ENCODE measurements at places on chromosomes 1 and 21.
A peak's percentile ranks its signal among the peaks of the same experiment; 100 is the strongest.

GRCh38 chr1:34163792-34164731, 968 bp downstream of the CSMD2 start:
- no peak for DNase-seq

DNA sequence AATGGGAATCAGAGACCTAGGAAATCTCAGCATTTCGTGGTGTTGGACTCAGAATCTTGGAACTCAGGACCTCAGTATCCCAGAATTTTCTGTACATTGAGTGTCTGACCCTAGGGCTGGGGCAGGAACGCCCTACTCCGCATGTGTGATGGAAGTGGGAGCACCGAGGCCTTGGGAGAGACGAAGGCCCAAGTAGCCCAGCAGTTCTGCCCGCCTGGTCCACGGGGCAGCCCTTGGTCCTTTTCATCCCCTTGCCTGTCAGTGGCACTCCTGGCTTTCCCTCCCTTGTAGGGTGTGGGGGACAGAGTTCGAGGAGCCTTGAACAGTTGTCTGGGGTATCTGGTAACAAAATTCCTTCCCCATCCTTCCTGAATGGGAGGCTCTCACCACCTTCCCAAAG, 10.2 kb downstream of the A3GALT2 start:
- DNase-seq: no peak

DNA sequence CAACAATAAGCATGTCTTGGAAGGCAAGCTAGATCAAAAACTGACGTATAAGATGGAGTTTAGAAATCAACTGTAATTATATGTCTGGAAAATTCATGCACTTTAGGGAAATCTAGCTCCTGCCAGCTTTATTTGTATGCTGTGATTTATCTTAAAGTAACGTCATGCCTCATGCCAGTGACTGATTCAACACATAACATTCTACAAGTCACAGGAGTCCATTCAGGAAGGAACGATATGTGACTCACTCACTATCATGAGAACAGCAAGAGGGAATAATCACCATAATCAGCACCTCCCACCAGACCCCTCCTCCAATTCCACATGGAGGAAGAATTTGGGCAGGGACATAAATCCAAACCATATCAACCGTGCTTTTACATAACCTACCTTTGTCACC, 682.4 kb upstream of the ADAMTS5 start:
- no peak for DNase-seq

GRCh38 chr1:14732728-14733047, 134.2 kb downstream of the KAZN start:
- no peak for DNase-seq

GRCh38 chr1:106924360-106924759, 132.1 kb upstream of the PRMT6 start:
- no peak for DNase-seq

GRCh38 chr1:3807769-3808168, 11.5 kb upstream of the LRRC47 start:
- no peak for DNase-seq

DNA sequence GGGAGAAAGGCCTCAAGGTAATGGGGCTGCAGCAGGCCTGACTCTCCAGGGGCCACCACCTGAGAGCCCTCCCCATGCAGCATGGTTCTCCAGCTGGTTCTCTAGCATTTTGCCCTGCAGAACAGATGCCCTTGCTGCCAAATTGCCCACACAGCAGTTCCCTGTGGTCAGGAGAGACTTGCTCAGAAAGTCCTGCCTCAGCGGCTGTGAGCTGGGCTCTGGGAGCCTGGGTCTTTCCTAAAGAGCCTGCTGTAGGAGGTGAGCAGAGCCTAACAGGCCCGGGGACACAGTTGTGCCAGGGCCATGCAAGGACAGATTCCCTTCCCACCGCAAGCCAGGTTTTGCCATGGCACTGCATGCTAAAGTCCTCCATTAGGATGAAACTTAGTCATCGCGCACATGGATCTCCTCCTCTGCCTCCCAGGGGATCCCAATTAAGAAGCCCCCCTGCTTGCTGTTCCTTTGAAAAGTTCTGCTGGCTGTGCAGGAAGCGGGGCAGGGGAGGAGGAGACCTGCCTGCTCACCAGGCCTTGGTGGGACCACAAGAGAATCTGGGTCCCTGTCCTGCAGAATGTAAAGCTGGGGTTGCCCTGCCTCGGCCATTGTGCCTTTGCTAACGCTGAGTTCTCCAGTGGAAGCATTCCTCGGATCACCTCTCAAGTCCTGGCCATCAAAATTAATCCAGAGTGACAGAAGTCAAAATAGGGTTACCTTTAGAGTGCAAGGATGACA, 21.4 kb downstream of the TEX35 start:
- no peak for DNase-seq

GRCh38 chr1:243708210-243708609, 141.8 kb downstream of the AKT3 start:
- no peak for DNase-seq

GRCh38 chr1:244314921-244315559, 136.7 kb downstream of the ADSS2 start:
- no peak for DNase-seq

GRCh38 chr1:241286486-241286885, 70.5 kb downstream of the RGS7 start:
- DNase-seq: no peak

DNA sequence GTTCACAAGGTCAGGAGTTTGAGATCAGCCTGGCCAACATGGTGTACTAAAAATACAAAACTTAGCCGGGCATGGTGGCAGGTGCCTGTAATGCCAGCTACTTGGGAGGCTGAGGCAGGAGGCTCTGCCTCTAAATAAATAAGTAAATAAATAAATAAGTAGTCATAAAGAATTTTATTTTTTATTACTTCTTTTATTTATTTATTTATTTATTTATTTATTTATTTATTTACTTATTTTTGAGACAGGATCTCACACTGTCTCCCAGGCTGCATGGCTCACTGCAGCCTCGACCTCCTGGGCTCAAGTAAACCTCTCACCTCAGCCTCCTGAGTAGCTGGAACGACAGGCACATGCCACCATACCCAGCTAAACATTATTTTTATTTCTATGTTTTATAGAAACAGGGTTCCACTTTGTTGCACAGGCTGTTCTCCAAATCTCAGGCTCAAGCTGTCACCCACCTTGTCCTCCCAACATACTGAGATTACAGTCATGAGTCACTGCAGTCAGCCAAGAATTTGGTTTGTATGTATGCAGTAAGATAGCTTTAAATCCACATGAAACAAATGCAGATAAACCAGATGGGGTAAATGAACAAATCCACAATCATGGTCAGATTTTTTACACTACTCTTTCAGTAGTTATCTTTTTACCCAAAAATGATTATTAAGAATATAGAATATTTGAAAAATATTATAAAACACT, 523.3 kb upstream of the RGS18 start:
- no peak for DNase-seq

DNA sequence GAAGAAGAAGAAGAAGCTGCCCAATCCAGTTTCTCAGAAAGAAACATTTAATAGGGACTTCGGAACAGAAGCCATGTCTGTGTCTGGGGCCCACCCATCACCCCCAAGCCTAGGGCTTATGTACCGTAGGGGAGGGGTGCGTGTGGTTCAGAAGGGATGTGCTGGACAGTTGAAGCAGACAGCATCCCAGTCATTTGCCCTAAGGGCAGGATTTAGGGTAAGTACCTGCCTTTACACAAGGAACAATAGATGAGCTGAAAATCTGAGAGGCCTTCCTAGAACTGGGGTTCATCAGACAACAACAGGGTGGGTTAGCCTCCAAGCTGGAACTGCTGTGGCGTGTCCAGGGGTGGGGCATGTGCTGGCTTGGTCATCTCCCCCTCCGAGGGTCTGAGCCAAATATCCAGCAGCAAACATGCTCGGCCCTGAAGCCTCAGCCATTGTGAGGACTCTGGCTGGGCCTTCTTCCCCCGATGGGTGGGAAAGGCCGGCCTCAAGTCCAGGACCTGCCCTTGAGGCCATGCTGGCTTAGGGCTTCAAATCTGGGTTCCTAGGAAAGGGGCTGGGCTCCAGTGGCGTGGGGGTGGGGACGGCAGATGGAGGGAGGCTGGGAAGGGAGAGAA, 12.1 kb downstream of the CSTB start:
- DNase-seq: no peak

GRCh38 chr1:62144238-62144831, 50.3 kb upstream of the L1TD1 start:
- DNase-seq: peak; percentile 4

- DNase-seq: no peak
These were observed 11.7 kb upstream of the ALPL start for GRCh38 chr1:21497466-21498061.

- DNase-seq: no peak
These were observed 21.1 kb upstream of the ABCA4 start for GRCh38 chr1:94142022-94142421.

DNA sequence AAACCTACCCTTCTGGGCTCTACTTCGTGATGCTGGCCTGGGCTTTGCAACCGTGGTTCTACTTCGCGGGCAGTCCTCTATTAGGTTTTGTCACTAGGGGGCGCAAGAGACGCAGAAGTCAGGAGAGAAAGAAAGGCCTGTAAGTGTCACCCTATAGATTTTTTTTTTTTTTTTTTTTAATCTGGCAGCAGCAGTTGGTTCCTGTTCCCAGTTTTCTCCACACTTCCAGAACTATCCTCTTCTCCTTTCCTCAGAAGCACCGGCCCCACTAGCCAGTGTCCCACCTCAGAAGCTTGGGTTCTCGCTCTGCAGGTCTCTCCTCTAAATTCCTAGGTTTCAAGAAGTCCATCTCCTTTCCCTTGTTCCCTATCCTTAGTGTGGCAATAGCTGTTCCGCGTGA, 9.1 kb upstream of the LCE2D start:
- DNase-seq: peak; percentile 16

- DNase-seq: peak; percentile 7
These were observed at the start of gene NCF2 for GRCh38 chr1:183590244-183591191. NCF2 (minus strand) TSS chr1:183590459; CDS start chr1:183590329, 130 bp downstream.

GRCh38 chr1:4071653-4072052, 171.6 kb upstream of the C1orf174 start:
- no peak for DNase-seq

GRCh38 chr1:119774746-119775490, 6.2 kb upstream of the HMGCS2 start:
- DNase-seq: no peak

- no peak for DNase-seq
These were observed 46.7 kb downstream of the LPGAT1 start for GRCh38 chr1:211783897-211784296.

DNA sequence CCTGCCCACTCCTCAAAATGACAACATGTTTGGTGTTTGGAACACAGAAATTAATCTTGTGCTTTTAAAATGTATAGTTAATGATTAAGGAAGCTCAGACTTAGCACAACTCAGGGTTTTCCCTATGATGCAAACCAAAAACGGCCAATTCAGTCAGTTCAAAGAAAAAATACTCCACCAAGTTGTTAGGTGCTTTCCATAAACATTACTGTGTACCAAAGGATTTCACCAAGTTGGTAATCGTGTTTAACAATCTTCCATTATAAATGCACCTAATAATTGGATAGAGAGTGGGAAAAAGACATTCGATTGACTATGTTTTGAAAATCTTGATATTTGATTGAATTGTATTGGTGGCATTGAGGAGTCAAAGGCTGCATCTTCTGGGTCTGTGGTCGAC, 33.3 kb upstream of the DUSP10 start:
- DNase-seq: no peak

DNA sequence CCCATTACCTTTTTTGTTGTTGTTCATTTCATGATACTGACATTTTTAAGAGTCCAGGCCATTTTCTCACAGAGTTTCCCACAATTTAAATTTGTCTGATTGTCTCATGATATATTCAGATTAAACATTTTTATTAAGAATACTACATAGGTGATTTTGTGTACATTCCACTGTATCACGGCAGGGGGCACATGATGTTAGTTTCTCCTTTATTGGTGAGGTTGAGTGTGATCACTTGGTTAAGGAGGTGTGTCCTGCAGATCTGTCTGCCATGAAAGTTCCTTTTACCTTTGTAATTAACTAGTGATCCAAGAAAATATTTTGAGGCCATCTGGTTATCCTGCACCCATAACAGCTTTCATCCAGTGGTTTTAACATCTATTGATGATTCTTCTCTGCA, 11.8 kb downstream of the RTCA start:
- DNase-seq: no peak

DNA sequence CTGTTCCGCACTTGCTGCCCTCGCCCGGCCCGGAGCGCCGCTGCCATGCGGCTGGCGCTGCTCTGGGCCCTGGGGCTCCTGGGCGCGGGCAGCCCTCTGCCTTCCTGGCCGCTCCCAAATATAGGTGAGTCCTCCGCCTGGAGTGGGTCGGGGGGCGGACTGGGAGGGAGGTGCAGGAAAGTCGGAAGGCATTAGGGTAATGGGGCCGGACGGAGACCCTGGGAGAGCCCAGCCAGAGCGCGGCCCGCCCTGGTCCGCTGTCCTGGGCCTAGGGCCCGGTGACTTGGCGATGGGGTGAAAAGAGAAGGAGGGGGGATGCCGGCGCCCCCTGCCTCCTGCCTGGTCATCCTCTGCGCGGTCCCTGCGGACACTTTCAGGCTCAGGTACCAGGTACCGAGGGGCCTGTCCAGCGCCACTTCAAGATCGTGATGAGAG, 243 bp downstream of the ADAM15 start:
- DNase-seq: no peak

DNA sequence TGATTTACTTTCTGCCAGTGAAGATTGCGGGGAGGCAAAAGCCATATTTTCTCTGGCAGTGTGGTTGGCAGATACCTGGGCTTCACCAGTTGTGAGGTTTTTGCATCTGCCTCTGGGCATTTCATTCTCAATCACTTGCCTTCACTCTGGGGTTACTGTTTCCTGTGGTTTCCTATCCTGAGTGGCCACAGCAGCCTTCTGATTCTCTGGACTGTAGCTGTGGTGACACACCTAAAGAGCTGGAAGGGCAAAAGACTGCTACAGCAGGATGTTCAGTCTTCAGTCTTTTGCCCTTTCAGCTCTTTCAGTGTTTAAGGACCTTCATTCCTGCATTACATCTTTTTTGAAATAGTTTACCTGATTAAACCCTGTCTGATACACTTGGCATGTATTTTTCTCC, 50.5 kb upstream of the GPR52 start:
- DNase-seq: no peak

GRCh38 chr1:169571450-169571849, 14.8 kb downstream of the F5 start:
- DNase-seq: no peak

- no peak for DNase-seq
These were observed 91.5 kb upstream of the GCLM start for GRCh38 chr1:94000510-94001282.

DNA sequence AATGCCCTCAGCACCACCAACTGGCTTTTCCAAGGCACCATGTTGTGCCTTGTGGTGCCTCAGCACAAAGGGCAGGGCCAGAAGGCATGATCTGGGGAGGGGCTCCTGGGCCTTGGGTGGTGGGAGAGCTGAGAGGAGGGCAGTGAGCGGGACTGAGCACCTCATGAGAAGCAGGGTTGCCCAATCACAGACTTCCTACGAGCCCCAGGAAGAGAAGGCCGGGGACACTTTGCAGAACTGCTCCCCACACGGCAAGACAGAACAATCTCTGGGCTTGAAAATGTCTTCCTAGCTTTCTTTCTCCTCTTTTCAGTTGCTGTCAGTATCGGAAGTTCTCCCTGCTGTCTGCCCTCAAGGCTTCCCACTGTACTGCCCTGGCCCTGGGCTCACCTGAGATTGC, 6.8 kb downstream of the KCNJ10 start:
- DNase-seq: no peak

Measured in stimulated activated CD4-positive, alpha-beta T cell treated with anti-CD3 and anti-CD28 coated beads, Interleukin-4, amount 100 ng/mL, for 4 hours (primary cell).